ENCODE measurements at places on chromosomes 3 and 15.

GRCh38 chr3:14829811-14830210 is 11.0 kb downstream of the FGD5 start:
- DNase-seq = no peak

DNA sequence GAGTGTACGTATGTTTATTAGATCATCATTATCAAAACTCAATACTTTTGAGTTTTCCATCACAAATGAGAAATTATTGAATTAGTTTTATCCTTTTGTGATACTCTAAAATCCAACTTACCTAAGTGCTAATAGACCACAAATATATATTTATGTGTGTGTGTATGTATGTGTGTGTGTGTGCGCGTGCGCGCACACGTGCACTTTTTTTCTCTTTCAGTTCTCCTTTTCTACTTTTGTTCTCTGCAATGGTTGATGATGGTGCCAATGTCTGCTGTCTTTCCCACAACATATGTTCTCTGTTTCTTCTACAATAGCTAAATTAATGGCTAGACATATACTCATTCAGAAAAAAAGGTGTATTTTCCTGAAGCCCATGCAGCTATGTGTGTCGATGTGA is 571.6 kb upstream of the ARPP21 start:
- DNase-seq = no peak

DNA sequence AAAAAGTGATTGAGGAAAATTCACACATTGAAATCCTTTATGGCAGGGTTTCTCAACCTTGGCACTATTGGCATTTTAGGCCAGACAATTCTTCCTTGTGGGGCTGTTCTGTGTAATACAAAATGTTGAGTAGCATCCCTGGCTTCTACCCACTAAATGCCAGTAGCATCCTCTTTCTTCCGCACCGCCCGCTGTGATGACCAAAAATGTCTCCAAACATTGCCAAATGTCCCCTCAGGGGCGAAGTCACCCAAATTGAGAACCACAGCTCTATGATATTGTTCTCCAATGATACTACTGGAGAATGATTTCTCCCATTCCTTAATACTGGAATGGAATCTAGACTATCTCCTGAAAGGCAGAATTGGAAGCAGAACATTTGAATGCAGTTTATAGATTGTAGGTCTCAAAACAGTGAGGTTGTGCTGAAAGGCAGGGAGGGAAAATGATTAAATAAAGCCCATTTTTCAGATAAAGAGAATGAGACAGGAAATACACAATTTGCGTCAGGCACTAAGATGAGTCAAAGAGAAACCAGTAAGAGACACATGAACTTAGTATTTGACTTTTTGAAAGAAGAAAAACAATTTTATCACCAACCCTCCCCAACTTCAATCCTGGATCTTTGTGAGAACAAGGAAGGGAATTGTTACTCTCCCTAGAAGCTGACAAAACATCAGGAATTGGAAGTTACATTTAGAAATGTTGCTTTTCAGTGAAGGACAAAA is 101.6 kb upstream of the TNIK start:
- no peak for DNase-seq

DNA sequence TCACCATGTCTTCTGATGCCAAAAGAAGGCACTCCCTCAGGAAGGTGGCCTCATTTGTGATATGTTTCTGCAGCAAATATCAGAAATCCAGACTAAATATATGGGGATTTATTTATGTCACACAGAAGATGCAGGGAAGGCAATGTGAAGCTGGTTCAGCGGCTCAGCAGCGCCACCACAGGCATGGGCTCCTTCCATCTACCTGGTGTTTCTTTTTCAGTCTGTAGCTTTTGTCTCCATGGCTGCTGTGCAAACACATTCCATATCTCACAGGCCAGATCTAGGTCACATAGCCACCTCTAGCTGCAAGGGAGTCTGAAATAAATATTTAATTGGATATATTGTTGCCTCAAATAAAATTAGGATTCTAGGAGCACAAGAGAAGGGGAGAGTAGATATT is 502.1 kb upstream of the IL12A start:
- DNase-seq = no peak
